ENCODE measurements at places on chromosomes 2 and 18.
A peak's percentile ranks its signal among the peaks of the same experiment; 100 is the strongest.

GRCh38 chr2:127523269-127523939 lies 2.9 kb downstream of the IWS1 start:
- DNase-seq = no peak

DNA sequence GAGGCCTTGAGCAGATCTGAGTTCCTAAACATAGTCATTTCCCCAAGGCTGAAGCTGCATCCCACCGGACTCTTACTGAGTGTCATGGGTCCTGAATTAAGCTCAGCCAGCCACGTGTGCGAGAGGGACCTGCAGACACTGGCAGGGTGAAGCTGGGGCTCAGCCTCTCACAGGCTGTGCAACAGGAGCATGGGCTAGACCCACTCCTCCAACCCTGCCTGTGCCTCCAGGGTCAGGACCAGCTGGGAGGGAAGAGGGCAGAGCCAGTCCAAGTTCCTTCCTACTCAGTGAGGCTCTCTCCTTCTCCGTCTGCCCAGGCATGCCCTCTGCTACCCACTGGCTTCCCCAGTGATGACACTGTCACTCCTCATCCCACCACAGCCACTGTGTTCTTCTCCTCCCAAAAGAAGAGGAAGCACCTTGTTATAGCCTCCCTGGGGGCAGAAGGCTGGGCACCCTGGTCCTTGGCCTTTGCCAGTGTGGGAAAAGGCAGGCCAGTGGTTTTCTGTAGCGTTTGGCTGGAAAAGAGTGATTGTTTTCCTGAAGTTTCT lies 78.9 kb downstream of the KCNF1 start:
- DNase-seq = no peak

DNA sequence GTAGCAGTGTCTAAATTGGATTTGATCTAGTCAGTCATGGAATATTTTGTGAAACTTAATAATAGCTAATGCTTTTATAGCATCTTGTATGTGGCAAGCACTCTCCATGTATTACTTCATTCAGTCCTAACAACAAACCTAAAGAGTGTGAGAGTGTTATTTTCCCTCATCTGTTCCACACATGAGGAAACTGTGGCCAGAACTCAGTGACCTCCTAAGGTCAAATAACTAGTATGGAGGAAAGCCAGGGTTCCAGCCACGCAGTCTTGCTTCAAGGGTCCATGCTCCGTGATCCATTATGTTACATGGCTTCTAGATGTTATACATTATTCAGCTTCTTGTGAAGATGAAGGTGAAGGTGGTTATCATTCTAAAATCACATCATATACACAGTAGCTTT lies 45.5 kb downstream of the TWSG1 start:
- no peak for DNase-seq

DNA sequence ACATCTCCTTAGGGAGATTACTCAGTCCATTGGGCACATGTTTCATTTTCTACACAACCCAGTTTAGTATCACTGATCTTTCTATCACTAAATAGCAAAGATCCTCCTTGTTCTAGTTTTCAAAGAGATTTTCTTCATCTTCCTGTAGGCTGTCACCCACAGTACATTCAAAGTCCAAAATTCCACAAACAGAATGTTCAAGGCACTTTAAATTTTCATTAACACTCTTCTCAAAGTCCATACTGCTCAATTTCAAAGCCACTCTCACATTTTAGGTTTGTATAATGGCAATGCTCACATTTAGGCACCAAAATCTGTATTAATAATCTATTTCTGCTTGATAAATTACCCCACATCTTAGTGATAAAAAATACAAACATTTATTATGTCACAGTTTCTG lies 152.8 kb downstream of the FSIP2 start:
- no peak for DNase-seq

DNA sequence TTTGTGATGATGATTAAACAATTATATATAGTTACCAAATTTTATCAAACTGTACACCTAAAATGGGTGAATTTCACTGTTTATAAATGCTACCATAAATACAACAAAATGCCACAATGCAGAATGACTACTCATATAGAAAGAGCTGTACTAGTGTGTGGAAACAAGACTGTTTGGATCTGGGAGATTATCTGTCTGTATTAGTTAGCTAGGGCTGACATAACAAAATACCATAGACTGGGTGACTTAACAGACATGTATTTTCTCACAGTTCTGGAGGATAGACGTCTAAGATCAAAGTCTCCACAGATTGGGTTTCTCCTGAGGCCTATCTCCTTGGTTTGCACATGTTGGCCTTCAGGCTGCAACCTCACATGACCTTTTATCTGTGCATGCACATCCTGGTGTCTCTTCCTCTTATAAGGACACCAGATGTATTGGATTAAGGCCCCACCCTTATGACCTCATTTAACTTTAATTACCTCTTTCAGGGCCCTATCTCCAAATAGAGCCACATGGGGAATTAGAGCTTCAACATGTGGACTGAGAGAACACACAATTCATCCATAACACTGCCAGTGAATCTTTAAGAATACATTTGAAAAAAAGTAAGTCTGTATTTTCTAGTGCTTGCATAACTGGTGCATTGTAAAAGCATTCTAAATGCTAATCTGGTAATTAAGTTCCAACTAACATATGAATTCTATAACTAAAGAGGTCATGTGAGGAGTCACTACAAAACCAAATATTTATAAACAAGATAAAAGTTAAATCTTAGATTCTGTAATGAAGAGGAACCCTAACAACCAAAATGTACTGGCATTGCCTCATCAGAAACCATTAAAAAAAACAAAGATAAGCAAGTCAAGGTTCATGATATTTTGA lies 699.6 kb downstream of the NYAP2 start:
- DNase-seq = no peak

GRCh38 chr2:204664708-204665121 lies 119.4 kb downstream of the PARD3B start:
- no peak for DNase-seq

DNA sequence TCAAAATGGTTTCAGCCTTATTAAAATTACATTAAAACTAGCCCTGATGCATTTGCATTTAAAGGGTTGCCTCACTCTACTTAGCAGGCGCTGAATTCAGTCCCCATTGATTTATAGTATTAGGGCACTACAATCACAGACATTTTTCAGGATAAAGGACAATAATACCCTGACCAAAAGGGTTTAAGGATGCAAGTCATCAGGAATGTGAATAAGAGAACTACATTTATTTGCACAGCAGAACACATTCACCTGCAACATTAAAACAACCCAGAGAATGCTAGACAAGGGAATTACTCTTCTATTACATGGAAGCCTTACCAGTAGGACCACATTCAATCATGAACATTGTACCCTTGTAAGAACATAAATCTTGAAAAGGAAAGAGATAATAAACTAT lies 93.6 kb downstream of the TCF4 start:
- DNase-seq = no peak

- DNase-seq = no peak
Measured at GRCh38 chr2:142815375-142815774, 62.1 kb upstream of the KYNU start.

- peak; percentile 53 for DNase-seq
Measured at GRCh38 chr2:60555066-60555782, 1.8 kb upstream of the BCL11A start.

DNA sequence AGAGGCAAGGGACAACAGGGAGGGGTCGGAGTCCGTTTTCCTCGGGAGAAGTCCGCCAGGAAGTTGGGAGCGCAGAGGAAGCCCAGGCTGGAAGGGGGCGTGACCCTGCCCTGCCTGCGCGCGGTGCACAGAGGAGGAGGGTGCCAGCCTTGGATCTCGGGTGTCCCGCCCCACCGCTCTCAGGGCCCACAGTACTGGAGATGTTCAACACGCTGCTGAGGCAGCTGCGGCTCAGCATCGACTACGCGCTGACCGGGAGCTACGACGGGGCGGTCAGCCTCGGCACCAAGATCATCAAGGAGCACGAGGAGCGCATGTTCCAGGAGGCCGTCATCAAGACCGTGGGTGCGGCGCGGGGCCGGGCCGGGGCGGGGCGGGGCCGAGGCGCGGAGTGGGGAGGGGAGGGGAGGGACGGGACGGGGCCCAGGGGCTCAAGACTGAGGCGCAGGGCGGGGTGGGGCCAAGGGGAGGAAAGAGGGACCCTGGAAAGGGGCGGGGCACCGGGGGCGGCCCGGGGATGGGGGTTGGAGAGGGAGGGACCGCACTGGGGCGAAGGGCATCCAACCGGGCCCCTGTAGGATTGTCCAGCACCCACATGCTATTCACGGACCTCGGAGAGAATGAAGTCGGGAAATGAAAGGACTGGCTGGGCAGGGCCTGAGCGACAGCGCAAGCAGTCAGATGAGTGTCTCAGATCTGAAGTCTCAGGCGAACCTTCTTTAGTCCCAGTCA lies 36.6 kb downstream of the POMC start:
- no peak for DNase-seq

DNA sequence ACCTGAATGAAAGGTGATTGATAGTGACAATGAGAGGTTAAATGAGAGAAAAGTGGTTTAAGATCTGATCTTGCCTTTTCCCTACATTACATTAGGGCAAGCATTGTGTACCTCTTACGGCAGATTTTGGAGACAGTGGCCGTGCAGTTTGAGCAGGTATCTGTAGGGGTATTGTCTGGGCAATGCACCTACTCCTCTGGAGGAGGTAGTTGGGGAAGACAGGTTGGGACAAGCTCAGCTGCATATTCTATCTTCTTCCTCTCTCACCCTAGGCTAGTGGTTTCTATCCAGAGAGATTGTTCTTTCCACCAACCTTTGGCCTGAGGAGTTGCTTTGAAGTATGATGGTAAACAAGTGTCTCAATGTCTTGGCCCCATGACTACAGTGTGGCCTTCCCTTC lies 323.2 kb downstream of the CYP26B1 start:
- DNase-seq = no peak

- no peak for DNase-seq
Measured at GRCh38 chr18:22503803-22504202, 86.1 kb upstream of the CTAGE1 start.
